ENCODE measurements at places on chromosomes 7 and 10.
A peak's percentile ranks its signal among the peaks of the same experiment; 100 is the strongest.

GRCh38 chr10:124366825-124367224 is 51.9 kb downstream of the OAT start:
- DNase-seq = no peak

DNA sequence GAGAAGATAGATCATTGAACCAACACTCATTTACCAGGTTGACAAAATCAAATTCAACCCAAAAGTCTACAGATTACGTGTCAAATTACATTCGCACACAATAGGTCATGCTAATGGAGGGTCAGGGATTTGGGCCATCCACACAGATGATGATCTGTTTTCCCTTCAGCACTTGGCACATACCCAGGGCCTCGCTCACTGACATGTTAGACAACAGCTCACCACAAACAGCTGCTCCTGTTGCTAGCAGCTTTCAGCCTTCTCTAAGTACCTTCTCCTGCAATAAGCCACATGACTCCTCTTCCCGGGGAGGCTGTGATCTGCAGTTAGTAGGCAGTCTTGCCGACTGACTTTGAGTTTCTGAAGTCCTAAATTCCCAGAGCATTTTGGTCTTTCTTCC is 18.4 kb downstream of the NKX2-3 start:
- peak; percentile 55 for DNase-seq

DNA sequence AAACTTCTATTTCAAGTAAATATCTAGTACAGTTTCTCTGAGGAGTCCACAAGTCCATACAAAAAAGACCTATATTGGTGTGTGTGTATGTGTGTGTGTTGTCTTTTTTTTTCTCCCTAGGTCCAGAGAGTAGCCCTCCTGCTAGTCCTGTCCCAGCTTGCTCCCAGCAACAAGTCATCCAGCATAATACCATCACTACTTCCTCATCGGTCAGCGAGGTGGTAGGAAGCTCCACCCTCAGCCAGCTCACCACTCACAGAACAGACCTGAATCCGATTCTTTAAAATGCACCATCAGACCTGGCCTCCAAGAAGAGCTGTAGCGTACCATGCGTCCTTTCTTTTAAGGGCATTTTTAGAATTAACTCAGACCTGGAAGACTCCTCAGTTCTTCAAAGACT is 139.1 kb downstream of the TRIL start:
- no peak for DNase-seq

DNA sequence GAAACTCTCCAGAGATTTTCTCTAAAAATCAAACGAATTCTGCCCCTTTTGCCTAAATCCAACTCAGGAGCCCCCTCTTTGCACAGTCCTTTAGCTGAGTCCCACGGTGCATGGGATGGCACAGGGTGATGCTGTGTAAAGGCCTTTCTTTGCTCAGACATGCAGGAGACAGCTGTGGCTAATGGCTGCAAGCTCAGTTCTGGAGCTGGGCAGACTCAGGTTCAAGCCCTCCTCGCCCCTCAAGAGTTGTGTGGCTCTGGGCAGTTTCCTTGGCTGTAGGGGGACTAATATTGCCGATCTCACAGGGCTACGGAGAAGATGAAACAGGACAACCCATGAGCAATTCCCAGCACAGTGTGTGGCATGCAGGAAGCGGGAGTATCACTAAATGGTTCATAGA is 42.6 kb downstream of the CLEC2L start:
- DNase-seq = no peak

DNA sequence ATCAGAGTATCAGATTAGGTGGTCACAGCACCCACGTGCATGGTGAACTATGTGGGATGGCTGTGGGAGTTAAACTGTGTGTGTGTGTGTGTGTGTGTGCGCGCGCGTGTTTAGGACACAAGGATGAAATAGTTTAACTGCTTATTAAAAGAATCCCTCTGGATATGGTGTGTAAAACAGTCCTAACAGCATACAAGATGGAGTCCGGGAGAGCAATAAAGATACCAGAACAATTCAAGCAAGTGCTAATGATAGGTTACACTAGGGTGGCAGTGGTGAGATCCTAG is 202.2 kb downstream of the IPMK start:
- no peak for DNase-seq

- no peak for DNase-seq
Measured at GRCh38 chr7:27423290-27423689, 180.7 kb downstream of the EVX1 start.

- no peak for DNase-seq
Measured at GRCh38 chr10:88830643-88831268, 20.9 kb downstream of the ANKRD22 start.

- peak; percentile 62 for DNase-seq
Measured at GRCh38 chr7:18538554-18539250, 43.2 kb downstream of the HDAC9 start.

Data from mesendoderm (in vitro differentiated cells).